T-helper 17 cell (primary cell): ENCODE measurements at places on chromosomes 2 and 18. TPM values are rescaled to one million over a fixed set of nuclear protein-coding genes. Genes with fewer than 3 reads are reported as not detected.

The ALK gene
- not detected for total RNA-seq

The EGR4 gene
- total RNA-seq: 0.52 TPM

The TANC1 gene
- total RNA-seq: 2.6 TPM

The DSC3 gene
- not detected for total RNA-seq

GRCh38 chr2:113304702-113305101 is 26.0 kb upstream of the PAX8 start:
- DNase-seq: no peak

GRCh38 chr18:64972545-64972944 is 778.3 kb upstream of the CDH7 start:
- DNase-seq: no peak

DNA sequence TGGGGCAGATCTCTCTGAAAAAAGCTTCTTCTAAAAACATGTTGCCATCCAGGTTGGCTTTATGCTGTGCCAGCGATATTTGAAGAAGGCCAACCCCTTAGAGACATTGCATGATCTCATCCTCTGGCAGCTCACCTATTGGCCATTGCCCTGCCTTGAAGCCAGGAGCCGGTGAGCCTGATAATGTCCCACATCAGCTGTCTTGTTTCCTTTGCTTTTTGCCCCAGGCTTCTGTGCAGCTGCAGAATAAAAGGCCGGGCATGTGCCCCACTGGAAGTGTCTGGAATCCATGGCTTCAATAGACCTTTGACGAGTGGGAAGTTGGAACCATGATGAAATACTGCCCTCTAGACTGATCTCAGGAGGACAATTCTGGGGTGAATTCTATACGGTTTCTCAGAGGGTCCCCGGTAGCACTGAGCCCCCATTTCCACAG is 523.5 kb upstream of the ZEB2 start:
- no peak for DNase-seq

- DNase-seq: no peak
Measured at GRCh38 chr18:74534150-74534969, at the start of gene CNDP1. TSS of gene CNDP1 (plus strand) at chr18:74534500. CDS start at chr18:74534668, 168 bp downstream.

- no peak for DNase-seq
Measured at GRCh38 chr18:34909637-34910364, 131.4 kb upstream of the MAPRE2 start.

DNA sequence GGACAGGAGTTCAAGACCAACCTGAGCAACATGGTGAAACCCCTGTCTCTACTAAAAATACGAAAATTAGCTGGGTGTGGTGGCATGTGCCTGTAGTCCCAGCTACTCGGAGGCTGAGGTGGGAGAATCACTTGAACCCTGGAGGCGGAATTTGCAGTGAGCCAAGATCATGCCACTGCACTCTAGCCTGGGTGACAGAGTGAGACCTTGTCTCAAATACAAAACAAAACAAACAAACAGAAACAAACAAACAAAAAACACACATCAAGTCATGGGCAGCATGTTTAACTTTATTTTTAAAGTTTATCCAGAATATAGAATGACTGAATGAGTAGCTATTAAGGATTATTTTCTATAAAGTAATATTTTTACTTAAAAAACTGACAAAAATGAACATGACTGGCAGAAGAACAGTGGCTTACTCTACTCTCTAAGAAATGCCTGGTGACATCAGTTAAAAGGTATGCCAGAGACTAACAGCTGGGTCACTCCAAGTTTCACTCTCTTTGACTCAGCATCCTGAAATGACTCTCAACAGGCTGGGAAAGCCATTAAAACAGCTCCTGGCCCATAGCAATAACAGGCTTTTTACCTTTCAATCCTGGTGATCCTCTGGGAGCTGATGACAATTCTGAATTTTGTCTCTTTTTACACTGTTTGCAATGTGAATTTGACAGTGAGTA is 281.6 kb upstream of the STON1 start:
- DNase-seq: no peak

GRCh38 chr2:154681741-154682140 is 16.8 kb upstream of the KCNJ3 start:
- no peak for DNase-seq

DNA sequence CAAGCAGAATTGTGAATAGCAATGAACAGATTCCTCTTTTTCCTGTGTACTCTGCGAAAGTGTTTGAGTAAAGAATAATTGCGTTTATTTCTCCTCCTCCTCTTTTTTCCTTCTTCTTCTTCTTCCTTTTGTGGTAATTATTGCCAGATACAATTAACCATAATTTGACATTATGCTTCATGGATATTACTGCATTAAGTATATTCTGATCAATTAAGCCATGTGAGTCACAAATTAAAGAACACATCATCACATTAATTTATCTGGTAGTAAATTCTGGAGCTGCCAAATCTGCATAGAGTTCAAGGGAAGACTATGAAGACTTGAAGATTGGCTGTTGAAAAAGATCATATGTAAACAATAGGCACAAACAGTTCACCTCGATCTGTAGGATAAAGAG is 72.9 kb upstream of the TFPI start:
- no peak for DNase-seq

GRCh38 chr2:204898928-204899640 is 353.8 kb downstream of the PARD3B start:
- no peak for DNase-seq

GRCh38 chr2:37143974-37144373 is 12.8 kb downstream of the EIF2AK2 start:
- no peak for DNase-seq
